ENCODE measurements at places on chromosomes 5 and 9.

DNA sequence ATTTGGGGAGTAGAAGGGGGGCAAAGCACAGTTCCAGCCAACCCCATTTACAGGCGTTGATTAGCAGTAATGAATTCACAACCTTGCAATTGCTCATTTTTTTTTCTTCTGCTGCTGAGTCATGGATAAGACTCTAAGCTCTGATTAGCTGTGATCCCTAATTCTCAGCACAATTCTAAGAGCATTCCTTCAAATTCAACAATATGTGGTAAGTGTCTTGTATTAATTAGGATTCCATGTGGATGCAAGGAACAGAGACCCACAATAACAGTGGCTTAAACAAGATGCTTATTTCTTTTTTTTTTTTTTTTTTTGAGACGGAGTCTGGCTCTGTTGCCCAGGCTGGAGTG, 133.4 kb downstream of the PALM2AKAP2 start:
- no peak for DNase-seq

GRCh38 chr9:15856591-15856990, 303.7 kb downstream of the CCDC171 start:
- no peak for DNase-seq

DNA sequence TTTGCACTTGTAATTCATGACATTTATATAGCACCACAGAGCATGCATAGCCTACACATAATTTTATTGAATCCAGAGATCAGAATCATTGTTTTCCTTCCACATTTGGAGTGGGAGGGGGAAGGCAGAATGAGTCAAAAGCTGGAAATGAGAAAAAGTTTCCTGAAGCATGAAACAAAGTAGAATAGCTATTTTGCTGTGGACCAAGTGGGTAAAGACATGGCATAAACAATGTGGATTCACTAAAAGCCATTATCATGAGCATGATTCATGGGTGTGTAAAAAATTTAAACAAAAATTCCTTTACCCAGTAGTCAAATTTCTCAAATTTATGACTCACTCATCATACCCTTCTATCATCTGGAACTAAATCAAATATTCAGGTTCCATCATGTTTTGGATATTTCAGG, 97.9 kb downstream of the YIPF5 start:
- DNase-seq, result no peak

- no peak for DNase-seq
Measured at GRCh38 chr5:92641031-92641962, 939.7 kb downstream of the NR2F1-AS1 start.

- DNase-seq, result no peak
Measured at GRCh38 chr9:72203205-72203803, 54.1 kb downstream of the GDA start.

- no peak for DNase-seq
Measured at GRCh38 chr9:138077126-138077525, 199.5 kb downstream of the CACNA1B start.

DNA sequence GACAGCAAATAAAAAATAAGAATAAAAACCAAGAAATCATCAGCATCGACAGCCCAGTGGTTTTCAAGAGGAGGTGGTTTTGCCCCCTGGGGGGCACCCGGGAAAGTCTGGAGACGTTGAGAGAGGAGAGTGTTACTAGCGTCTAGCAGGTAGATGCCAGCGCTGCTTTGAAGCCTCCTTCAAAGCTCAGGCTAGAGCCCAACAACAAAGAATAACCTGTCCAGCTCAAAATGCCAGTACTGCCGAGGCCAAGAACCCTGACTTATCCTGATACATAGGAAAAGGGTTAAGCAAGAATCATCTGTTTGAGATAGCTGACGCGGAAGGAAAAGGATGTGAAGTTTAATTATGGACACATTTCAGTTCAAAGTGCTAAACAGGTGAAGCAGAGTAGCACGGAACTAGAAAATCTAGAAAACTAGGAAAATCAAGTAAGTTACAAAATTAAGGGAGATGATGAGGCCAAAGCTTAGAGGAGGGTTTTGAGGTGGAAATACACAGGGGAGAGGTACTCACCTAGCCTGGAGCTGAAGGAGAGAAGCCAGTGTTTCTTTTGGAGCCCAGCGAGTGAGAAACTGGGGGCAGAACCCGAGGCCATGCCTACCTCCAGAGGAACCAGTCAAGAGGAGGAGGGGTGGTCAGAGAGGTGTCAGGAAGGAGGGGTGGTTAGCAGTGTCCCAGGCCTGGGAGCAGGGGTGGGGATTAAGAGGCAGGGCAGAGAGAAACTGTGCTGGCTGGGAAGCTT, 121.0 kb upstream of the RETREG1 start:
- no peak for DNase-seq

GRCh38 chr5:116497631-116498030, 77.0 kb downstream of the SEMA6A start:
- no peak for DNase-seq
